ENCODE measurements at places on chromosomes 16 and 17.
A peak's percentile ranks its signal among the peaks of the same experiment; 100 is the strongest.

DNA sequence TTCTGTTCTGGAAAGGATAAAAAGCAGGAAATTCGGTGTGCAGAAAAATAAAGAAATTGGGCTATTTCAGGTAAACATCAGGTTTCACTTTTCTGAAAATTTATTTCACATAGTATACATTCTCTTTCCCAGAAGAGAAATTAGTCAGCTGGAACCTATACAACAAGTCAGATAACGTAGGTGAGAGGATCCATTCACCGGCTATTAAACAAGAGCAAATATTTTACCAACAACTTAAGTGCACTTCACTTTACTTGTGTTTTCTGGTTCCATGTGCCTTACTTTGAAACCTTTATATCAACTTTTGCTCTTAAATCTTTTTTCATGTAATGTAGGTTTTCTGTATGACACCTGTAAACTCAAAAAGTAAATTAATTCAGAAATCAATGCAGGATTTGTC is 839.7 kb downstream of the CDH11 start:
- no peak for DNase-seq

- DNase-seq: no peak
Observed at GRCh38 chr16:53374800-53375199, 59.5 kb upstream of the RBL2 start.

GRCh38 chr17:68176718-68177117 is 71.1 kb upstream of the AMZ2 start:
- DNase-seq: no peak

GRCh38 chr16:14087590-14088154 is 16.6 kb downstream of the MRTFB start:
- no peak for DNase-seq

- no peak for DNase-seq
Observed at GRCh38 chr16:80670170-80670865, 129.5 kb downstream of the DYNLRB2 start.

- DNase-seq: no peak
Observed at GRCh38 chr17:72342627-72343527, 222.1 kb downstream of the SOX9 start.

- no peak for DNase-seq
Observed at GRCh38 chr17:37839196-37839978, 84.8 kb upstream of the TBC1D3K start.

DNA sequence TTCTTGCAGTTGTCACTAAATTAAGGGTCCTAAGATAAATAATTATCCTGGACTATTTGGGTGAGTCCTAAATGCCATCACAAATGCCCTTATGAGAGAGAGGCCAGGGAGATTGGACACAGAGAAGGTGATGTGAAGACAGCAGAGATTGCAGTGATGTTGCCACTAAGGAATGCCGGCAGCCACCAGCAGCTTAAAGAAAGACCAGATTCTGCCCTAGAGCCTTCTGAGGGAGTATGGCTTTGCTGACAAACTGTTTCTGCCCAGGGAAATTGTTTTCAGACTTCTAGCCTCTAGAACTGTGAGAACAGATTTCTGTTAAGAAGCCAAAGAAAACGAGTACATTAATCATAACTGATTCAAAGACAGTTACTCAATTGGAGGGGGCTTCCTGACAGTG is 10.0 kb upstream of the ZNF23 start:
- DNase-seq: no peak

DNA sequence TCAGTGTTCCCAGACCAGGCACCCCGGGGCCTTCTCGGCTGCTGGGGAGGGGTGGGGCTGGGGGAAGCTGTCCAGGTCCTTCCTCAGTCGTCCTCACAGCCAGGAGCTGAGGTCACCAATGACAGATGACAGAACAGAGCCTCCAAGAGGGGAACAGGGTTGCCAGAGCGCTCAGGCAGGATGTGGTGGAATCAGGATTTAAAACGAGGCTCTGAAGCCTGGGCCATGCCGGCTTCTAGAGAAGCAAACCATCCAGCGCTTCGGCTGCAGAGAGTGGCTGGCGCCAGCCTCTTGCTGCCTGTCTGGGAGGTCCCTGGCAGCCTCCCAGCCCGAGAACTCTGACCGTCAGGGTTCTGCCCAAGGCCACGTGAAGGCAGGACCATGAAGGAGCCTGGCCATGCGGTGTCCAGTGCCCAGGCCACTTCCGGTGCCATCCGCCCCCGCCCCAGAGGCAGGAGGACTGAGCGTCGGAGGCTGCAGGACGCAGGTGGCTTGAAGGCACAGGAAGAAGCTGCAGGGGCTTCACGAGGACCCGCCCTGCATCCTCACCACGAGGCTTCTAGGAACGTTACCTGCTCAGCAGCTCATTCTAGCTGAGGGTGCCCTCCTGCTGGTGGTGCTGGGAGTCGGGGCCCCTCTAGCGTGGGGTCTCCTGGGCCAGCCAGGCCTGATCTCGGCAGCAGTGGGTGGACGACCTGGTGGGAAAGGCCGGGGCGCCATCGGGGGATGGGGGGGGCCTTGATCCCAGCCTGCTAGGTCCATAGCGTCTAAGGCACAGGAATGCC is 78.5 kb downstream of the KLHDC4 start:
- no peak for DNase-seq

DNA sequence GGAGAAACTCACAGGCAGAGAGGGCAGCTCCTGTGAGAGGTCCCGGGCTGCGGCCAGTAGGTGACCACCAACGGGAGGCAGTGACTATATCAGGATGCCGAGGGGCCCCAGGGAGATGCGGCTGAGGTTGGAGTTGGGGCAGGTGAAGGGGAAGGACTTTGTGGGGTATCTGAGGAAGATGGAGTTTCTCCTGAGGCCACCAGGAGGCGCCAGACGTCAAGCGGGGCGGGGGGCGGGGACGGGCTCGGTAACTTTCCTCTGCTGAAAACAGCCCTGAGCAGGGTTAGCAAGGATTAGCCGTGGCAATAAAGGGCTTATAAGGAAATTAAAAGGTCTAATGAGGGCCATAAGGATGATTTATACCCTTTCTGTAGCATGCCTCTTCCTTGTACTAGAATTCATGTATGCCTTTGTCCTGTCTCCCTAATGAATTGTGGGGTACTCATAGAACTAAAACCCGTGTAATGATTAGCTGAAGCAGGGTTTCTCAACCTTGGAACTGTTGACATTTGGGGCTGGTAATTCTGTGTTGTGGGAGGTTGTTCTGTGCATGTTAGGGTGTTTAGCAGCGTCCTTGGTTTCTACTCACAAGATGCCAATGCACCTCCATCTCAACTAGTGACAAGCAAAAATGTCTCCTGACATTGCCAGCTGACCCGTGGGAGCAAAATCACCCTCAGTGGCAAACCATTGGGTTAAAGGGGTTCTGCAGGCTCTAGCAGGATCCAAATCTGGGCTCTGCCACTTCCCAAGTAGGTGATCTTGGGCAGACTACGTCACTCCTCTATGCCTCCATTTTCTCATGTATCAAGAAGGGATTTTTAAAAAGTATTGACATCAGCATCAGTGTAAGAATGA is 74.8 kb upstream of the GRIN2A start:
- no peak for DNase-seq

- DNase-seq: no peak
Observed at GRCh38 chr16:19607616-19608280, 52.2 kb downstream of the VPS35L start.

GRCh38 chr17:79082311-79083190 is 7.9 kb downstream of the ENGASE start:
- no peak for DNase-seq

- DNase-seq: no peak
Observed at GRCh38 chr16:22764662-22765327, 49.2 kb upstream of the HS3ST2 start.

- DNase-seq: no peak
Observed at GRCh38 chr17:5042157-5043022, 7.2 kb upstream of the SLC52A1 start.

- DNase-seq: no peak
Observed at GRCh38 chr17:29595943-29596774, 3.2 kb downstream of the ANKRD13B start.

DNA sequence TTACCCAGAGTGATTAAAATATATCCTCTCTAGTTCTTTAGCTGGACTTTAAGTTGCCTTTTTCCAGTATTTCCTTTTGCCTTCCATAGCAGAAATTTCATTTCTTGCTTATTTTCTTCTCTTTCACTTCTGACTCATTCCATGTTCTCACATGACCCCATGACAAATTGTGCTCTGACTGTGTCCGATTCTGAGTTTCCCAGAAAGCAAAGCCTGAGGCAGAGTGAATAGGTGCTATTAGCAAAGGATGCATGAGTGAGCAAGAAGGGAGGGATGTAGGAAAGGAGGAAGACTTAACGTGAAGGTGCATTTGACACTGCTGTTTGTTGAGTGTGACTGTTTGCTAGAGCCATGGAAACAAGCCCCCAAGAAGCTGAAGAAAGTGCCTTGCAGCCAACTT is 82.6 kb upstream of the CNTNAP4 start:
- DNase-seq: no peak

DNA sequence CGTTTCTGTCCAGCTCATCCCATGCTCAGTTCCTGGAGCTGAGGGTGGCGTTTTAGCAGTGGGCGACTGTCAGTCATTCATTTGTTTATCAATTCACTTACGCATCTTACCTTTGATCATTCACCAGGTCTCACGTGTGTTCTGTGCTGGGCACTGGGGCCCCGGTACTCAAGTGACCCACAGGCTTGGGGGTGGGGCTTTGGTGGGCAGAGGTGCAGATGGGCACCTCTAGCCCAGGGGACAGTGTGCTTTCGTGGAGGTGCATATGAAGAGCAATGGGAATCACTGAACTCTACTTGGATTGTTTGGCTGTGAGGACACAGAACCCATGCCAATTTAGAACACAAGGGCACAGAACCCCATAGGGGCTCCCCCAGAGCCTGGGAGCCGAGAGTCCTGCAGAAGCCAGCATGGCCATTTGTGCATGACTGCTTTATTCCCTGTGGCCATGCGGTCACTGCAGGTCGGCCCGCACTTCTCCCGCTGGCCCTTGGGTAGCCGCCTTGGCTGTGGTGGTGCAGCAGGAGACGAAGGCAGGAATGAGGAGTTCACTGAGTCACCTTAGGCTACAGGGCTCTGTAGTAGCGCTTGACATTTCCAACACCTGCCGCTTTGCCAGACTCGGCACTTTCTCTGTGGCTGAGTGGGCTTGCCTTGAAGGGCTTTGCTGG is 144.6 kb downstream of the SNX29 start:
- DNase-seq: no peak

GRCh38 chr17:76474238-76474637 is 6.8 kb downstream of the AANAT start:
- DNase-seq: no peak

GRCh38 chr16:578870-579405 is 9.2 kb downstream of the PIGQ start:
- peak; percentile 18 for DNase-seq

- DNase-seq: no peak
Observed at GRCh38 chr17:828761-829160, 46.6 kb downstream of the MRM3 start.

- DNase-seq: peak; percentile 71
Observed at GRCh38 chr17:39730095-39730921, at the start of gene MIEN1. TSS of gene MIEN1 (minus strand) at chr17:39730532. CDS start at chr17:39730495, 37 bp downstream.

DNA sequence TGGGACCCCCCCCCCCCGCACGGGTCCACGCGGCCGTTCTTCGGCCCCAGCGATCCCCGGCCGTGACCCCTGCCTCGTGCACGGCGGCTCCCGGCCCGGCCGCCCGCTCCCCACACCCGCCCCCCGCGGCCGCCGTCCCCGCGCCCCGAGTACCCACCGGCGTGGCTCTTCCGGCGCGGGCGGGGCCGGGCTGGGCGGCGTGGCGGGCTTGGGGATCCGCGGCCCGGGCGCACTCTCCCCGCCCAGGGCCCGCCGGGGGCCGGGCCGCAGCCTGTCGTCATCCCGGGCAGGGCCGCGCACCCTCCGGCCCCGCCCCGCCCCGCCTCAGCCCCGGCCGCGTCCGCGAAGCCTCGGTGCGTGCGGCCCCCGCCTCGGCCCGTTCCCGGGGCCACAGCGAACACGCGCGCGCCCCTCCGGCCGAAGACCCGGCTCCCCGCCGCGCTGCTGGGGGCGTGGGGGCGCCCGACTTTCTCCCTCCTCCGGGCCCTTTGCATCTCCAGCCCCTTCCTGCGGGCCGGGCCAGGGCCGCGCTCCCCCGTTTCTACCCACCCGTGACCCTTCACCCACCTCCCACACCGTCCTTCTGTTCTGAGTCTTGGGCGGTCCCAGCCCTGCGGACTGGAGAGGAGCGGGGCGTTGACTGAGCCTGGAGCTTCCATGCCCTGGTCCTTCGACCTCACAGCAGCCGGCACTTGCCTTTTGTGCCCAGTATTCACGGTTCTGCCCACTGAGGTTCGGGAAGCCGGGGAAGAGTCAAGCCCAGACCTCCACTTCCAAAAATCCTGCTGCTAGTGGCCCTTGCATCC is 840 bp downstream of the MYO1C start:
- DNase-seq: no peak

DNA sequence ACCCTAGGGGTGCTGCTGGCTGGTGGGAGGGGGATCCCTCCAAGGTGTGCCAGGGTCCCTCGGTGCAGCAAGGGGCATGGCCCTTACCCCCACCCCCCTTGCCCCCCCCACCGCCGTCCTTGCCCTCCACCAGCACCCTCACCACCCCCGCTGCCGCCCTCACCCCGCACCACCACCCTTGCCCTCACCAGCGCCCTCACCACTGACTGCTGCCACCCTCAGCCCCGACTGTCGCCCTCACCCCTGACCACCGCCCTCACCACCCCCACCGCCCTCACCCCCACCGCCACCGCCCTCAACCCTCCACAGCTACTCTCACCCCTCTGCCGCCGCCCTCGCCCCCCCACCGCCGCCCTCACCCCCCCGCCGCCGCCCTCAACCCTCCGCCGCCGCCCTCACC is 23.1 kb upstream of the ACSF3 start:
- DNase-seq: no peak

DNA sequence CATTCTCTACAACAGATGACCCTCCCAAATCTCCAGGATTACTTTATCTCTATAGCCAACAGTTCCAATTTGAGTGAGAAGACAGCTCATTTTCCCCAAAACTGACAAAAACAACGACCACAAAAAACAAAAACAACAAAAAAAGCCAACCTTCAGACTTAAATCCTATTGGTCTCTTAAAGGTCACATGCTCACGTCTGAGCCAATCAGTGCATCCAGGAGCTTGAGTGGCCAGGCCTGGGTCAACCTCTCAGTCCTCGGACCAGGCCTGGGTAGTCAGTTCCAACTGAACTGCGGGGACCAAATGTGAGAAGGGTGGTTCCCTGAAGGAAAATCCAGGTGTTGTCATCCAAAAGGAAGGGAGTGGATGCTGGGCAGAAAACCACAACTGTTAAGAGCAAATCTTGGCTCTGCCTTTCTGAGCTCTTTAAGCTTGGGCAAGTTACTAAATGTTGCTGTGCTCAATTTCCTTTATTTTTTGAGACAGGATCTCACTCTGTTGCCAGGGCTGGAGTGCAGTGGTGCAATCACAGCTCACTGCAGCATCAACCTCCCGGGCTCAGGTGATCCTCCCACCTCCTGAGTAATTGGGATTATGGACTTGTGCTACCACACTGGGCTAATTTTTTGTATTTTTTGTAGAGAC is 43.0 kb upstream of the MSI2 start:
- no peak for DNase-seq

All from GDM1 (cell line).